ENCODE measurements at places on chromosomes 4 and X.

DNA sequence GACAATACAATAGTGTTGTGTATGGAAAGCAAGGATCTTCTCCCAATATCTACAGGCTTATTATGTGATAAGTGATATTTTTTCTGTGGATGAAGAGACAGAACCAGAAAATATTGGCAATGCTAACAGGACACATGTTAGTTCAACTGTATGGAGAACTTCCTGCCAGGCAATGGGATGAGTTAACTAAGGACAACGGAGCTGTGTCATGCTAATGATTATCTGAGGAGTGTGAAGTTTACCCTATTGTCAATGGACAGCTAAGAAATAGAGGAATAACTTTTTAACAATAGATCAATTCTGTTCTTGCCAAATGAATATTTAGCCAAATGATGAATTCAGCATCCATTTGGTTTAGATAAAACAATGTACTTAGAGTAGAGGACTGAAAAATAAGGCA is 180.0 kb downstream of the GALNTL6 start:
- no peak for DNase-seq

DNA sequence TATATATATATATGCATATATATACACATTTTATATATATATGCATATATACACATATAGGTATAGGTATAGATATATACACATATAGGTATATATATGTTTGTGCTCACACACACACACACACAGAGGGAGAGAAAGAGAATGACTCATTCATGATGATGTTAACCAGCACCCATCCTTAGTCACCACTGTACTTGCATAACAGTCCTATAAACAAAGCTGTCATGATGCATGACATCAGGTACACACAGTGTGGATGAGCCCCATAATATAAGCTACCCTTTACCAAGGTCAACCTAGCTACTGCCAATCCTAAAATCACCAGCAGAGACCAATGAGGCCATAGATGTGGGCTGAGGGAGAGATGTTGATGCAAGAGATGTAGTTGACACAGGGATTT is 1408.0 kb downstream of the RAPGEF2 start:
- DNase-seq, result no peak

- no peak for DNase-seq
Measured at GRCh38 chrX:148214786-148215185, 233.6 kb downstream of the FMR1NB start.

GRCh38 chrX:102887687-102888086 is 49.4 kb upstream of the RAB40AL start:
- DNase-seq, result no peak

- no peak for DNase-seq
Measured at GRCh38 chrX:130415201-130415600, 13.4 kb downstream of the RBMX2 start.

GRCh38 chr4:92334716-92335350 is 31.1 kb downstream of the GRID2 start:
- DNase-seq, result no peak

Measured in activated T-cell treated with anti-CD3 and anti-CD28 coated beads for 1 hour (primary cell).